ENCODE measurements at places on chromosomes 16 and 17.

GRCh38 chr16:86676254-86676670 lies 97.9 kb downstream of the FOXL1 start:
- peak; percentile 34 for DNase-seq

DNA sequence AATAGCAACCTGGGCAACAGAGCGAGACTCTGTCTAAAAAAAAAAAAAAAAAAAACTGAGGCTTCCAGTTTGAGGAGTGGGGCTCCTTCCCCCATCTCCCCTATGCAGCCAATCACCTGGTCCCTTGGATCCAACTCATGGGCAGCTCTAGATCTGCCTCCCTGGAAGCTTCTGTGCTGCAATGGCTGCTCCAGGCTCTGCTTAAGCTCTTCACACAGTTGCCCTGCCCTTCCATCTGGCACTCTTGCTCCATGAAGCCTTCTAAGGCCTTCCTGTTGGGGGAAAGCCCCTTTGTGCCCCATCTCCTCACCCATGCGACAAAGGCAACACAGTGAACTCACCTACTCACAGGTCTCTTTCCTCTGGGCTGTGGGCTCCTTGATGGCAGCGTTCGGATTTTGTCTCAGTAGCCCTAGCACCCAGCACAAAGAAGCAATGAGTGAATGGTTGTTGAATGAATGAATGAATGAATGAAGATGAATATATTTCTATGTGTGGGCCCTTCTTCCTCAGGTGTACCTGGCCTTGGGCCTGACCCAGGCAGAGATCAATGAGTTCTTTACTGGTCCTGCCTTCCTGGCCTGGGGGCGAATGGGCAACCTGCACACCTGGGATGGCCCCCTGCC lies 1.9 kb downstream of the NAGLU start:
- DNase-seq: no peak

- DNase-seq: no peak
Observed at GRCh38 chr16:2726923-2727322, 6.9 kb upstream of the PRSS27 start.

- no peak for DNase-seq
Observed at GRCh38 chr16:16833165-16833564, 454.2 kb downstream of the NPIPA7 start.

DNA sequence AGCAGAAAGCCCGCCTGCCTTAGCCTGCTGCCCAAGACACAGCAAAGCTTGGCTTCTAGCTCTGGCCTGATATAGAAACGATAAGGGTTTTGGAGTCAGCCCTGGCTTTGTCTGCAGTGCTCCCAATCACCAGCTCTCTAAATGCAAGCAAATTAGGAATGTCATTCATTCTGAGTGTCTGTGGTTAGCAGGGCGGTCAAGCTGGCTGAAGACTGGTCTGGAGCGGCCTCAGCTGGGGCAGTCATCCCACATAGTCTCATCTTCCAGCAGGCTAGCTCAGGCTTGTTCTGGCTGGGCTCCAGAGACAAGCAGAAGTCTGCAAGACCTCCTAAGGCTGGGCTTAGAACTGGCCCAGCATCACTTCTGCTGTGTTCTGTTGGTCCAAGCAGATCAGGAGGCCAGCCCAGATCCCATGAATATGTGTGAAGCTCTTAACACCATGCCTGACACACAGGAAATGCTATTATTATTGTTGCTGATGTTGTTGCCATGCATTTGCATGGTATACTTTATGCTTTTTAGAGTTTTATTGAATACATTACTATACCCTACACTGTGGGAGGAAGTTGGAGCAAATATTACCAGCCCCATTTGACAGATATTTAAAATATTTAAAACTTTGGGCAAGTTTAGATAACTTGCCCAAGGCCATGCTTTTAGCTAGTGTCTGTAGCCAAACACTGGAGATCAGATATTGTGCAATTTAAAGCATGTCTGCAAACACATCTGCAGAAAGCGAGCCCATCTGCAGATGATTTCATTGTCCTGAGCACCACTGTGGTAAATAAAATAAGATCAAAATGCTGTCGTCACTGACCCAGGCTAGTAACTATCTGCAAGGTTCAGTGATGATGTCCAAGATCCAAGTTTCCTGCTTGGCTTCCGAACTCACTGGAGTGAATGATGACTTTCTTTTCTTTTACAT lies 24.8 kb downstream of the TMC7 start:
- DNase-seq: peak; percentile 18

GRCh38 chr16:81276323-81276722 lies 37.8 kb downstream of the BCO1 start:
- DNase-seq: no peak

DNA sequence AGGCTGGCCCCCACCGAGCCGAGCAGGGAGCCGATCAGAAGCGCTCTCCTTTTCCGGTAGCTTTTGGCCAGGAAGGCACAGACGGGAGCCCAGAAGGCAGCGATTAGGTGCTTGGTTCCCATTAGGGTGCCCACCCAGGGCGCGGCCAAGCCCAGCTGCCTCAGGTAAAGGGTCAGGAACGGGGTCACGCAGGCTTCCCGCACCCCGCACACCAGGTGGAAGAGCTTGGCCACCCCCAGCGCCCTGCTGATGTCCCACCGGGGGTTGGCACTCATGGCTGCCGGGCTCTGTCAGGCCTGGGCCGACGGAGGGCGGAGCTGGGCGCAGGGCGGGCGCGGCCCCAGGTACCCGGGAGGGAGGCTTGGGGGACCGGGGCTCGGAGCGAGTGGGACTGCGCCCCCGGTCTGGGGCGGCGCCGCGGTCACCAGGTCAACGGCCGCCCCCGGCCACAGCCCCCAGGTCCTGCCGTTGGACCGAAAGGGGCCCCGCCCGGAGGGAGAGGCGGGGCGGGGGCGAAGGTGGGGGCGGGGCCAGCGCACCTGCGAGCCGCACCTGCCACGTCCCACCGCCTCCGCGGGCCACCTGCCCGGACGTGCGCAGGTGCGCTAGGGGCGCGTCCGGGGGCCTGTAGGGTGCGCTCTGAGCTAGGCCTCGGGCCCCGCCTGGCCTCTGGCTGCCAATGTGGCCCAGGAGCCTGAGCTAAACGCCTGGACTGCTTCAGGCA lies at the start of gene MFSD6L:
Gene MFSD6L, minus strand, starts transcription at position 520 of the 724 bp plus-strand sequence. Its CDS starts 245 bp downstream, at position 275.
- no peak for DNase-seq

GRCh38 chr17:66272811-66273585 lies 29.4 kb upstream of the PRKCA start:
- peak; percentile 83 for DNase-seq

DNA sequence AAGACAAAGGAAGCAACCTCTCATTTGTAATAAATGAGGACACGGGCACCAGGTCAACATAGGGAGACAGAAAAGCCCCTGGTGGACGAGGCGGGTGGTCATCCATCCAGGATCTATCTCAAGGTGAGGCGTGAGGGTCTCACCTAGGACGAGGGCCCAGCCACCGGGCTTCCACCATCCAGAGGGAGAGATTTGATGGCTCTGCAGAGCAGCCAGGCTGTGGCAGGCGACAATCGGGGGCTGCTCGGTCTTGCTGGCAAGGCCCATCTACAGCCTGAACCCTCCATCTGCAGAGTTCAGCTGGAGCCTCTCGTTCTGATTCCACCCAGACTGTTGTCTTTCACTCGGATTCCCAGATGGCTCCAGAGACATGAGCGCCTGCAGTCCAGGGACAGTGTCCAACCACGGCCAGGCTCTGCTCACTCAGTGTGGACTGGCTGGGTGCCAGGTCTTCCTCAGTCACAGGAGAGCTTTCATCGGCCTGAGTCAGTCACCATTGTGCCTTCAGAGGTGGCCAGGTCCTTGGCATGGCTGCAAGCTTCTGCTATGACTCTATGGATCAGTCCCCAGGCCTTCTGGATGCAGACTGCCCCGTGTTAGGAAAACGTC lies 5.9 kb downstream of the LITAFD start:
- DNase-seq: peak; percentile 31

DNA sequence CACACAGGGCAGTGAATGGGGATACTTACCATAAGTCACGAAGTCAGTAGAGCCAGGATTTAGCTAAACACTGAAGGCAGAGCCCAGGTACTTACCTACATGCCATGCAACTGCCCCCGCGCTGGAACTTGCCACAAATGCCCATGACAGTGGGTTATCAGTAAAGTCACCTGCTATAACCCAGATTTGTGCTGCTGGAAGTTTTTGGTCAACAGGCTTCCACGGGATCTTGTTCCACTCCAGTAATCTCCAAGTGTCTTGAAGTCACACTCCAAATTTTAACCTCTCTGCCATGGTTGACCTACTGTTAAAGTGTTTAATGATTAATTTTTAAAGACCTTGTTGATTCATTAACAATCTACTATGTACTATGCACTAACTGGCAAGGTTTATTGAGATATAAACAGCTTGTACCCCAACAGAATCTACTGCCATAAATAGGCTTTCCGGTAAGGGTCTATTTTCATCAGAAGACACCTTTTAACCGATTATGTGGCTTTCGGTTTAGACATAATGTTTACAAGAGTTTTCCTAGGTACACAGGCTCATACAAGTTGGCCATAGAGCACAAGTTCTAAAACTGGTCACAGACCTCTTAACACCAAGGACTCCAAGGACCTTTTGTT lies 6.3 kb upstream of the SLC5A11 start:
- DNase-seq: no peak

DNA sequence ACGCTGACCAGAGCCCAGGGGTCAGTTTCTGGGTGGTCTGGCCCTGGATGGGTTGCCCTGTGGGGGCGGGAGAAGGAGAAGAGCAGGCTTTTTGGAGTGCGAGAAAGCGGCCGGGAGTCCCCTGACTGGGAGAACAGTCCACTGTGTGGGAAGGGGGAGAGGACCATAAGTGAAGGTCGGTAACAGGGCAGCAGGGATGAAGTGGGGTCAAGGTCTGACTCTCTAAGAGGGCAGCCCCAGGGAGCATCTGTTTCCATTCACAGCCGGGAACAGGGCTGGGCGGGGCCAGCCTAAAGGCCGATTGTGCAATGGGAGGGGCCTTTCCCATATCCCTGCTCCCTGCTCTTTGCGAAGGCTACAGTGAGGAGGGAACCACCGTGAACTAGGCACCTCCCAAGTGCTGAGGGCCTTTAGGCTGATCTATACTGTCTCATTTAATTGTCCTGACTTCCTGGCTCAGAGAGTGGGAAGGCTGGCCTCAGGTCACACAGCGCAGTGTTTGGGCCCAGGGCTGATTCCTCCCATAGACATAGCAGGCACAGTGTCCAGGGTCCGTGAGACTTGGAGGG lies 10.4 kb upstream of the WFDC1 start:
- no peak for DNase-seq

DNA sequence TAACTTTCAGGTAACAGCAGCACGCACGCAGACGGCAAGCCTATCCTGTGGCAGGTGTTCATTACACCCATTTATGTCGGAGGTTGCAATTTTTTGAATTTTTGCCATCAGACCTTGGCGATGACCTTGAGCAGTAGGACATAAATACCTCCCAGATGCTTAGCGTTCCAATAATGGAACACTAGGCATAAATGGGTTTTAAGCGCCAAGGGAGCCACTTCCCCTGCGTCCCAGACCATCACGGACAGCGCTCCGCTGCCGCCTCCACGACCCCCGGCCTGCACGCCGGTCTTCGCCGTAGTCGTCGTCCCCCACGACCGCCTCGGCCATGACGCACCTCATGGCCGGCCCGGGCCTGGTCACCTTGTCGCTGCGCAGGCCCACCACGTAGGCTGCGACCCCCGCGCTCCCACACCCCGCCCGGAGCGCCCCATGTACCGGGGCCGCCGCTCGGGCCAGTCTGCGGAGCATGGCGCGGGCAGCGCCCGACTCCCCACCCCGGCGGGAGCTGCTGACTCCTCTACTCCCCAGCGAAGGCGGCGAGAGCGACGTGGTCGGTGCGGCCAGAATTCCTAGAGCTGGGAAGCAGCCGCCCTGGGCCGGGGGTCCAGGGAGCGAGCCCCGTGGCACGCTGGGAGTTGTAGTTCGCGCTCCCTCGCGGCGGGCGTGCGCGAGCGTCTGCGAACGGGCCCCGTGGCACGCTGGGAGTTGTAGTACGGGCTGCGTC lies 22.7 kb downstream of the TMEM235 start:
- peak; percentile 82 for DNase-seq

- DNase-seq: no peak
Observed at GRCh38 chr17:57102122-57102521, 17.1 kb downstream of the AKAP1 start.

DNA sequence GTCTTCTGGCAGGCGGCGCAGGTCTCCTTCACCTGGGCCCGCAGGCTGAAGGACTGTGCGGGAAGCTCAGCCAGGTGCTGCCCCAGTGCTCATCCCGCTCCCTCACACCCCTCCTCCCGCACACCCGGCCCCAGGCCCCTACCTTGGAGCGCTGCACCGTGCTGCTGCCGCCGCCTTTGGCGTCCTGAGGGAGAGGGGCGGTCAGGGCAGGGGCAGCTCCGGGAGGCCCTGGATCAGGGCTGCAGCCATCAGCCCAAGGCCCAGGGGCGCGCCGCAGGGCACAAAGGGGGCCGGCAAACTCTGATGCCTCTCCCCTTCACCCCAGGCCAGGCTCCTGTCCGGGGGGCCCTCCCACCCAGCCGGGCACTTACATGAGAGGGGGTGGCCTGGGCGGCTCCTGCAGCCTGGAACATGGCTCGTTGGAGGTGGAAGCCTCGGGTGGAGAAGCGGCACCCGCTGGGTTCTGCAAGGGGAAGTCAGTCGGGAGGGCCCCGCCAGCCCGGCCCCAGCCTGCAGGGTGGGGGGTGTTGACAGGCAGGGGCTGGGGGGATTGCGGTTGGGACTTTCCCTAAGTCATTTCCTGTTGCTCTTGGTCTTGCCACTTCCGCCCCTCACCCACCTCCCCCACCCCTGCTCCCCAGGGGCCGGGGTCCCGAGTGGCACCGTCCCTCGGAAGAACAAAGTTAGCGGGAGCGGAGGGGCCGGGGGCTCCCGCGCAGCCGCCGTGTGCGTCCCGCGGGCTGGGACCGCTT lies 863 bp downstream of the LIMD2 start:
- DNase-seq: no peak

DNA sequence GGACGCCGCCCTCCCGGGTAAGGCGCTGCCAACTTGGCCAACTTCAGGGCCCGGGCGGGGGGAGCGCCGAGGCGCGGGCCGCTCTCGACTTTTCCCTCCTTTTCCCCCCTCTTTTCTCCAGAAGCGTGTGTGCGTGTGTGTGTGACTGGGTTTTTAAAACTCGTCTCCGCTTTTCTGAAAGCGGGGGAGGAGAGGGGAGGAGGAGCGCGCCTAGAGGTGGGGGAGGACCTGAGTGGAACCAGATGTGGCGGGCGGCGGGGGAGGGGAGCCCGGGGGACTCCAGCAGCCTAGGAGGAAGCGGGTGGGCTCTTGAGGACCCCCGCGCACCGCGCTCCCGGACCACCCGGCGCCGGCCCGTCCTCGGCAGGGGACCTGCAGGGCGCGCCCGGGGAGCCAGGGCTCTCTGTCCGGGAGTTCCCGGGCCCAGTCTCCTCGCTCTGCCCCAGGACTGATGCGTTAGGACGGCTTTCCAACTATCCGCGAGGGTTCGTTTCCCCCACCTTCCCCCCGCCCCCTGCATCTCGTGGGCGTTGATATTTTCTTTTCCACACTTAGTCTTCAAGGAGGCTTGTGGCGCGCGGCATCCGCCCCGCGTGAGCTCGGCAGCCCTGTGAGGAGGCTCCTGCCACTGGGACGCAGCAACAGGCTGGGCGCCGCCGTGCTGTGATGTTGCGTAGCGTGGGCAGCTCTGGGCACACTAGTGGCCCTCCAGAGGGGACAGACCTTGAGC lies 599 bp downstream of the MRC2 start:
- DNase-seq: no peak

DNA sequence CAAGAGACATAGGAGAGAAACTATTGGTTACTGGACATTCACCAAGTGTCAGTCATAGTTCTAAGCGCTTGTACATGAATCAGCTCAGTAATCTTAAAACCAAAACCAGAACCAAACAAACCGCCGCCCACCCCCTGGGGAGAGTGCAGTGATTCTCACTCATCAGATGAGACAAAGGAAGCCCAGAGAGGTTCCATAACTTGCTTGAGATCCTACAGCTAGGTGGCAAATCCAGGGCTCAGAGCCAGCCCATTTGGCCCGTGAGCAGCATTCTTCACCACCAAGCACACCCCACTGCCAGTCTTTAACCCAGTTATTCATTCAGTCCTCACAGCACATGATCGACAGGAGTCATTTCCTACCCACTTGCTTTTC lies 37.2 kb upstream of the RGS9 start:
- peak; percentile 87 for DNase-seq

All from RKO (cell line).